Stimulated activated CD4-positive, alpha-beta T cell treated with anti-CD3 and anti-CD28 coated beads, Interleukin-1b, Interleukin-23, amount 100 ng/mL, for 1 hour (primary cell): ENCODE measurements at places on chromosomes 5 and 9.

DNA sequence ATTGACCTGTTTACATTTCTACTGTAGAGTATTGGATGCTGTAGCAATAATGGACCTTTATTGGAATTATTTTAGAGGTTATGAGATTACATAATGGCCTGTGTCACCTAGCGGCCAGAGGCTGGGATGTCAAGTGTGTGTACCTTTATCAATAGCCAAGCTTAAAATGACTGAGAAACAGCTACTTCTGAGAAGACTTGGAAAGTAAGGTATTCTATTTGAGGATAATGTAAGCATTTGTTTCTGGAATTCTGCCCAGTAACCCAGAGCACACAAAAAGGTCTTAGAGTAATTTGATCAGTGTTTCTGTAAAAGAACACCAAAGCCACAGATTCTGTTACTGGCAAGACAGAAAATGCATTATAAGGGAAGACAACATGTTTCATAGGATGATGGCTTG lies 116.8 kb downstream of the MACIR start:
- DNase-seq: no peak

DNA sequence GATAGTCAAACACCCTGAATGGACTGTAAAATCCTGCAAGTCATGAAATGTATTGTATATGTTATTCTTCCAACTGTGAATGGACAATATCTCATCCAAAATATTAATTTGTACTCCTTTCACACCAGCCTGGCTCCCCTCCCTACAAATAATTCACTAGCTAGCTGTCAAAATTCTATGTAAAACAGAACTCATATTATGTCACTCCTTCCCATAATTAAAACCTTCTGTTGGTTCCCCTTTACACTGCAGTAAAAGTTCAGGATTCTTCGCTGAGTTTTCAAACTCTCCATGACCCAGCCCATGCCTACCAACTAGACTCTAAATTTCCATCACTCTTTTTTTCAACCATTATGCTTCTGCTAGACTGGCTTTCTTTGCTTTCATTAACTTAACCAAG lies 857.1 kb downstream of the TAF11L14 start:
- DNase-seq: no peak

GRCh38 chr9:137619240-137620047 lies 639 bp downstream of the EHMT1 start:
- no peak for DNase-seq

- no peak for DNase-seq
Observed at GRCh38 chr5:94693043-94693822, 74.8 kb downstream of the SLF1 start.

DNA sequence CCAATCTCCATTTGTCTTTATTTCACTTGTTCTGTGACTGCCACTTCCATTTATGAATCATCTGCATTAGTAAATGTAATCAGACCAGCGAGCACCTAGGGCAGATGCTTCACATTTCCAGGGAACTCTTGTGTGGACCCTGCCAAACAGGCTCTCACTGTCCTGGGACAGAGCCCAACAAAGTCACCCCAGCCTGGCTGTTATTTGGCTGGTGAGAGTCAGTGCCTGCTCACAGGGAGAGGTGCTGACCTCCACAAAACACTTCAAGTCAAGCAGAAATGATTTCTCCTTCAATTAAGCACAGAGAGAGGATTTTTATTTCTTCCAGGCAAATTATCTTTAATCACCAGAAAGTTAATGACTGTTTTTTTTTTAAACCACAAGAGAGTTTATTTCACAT lies 568.0 kb downstream of the MTRR start:
- no peak for DNase-seq

GRCh38 chr9:87109231-87109631 lies 161.9 kb upstream of the GAS1 start:
- DNase-seq: no peak

DNA sequence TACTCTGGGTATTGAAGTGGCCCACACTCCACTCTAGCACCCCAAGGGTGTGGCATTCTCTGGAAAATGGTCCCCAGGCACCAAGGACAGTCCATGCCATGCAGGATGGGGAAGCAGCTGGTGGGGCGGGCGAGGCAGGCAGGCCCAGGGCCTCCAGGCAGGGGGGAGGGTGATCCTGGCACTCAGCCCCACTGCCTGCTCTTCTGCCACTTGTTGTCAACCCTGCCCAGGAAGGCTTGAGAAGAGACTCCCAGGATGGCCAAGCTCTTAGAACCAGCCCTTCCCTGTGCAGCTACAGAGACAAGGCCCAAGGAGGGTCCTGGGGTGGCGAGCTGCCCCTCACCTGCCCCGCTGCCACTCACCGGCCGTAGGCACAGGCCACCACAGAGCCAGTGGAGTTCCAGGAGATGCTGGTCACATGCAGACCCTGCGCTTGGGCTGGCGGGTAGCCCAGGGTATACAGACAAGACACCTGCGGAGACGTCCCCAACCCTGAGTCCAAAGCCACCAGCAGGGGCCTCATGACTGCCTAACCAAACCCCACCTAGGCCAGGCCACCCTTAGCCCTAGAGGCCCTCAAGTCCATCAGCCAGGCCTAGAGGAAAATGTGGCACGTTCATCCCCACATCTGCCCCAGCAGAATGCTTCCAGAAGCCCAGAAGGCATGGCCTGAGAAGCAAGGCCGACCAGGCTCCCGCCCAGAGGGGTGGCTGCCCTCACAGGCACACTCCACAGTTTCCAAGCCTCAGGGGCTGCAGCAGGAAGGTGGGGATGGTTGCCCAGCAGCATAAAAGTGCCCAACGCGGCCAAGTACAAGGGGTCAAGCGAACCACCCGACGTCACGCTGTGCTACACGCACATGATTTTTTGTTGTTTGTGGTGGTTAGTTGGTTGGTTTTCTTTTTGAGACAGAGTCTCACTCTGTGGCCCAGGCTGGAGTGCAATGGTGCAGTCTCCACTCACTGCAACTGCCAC lies 19.8 kb downstream of the DYNC2I2 start:
- no peak for DNase-seq

- no peak for DNase-seq
Observed at GRCh38 chr9:131442351-131442750, 48.5 kb downstream of the PRRC2B start.

DNA sequence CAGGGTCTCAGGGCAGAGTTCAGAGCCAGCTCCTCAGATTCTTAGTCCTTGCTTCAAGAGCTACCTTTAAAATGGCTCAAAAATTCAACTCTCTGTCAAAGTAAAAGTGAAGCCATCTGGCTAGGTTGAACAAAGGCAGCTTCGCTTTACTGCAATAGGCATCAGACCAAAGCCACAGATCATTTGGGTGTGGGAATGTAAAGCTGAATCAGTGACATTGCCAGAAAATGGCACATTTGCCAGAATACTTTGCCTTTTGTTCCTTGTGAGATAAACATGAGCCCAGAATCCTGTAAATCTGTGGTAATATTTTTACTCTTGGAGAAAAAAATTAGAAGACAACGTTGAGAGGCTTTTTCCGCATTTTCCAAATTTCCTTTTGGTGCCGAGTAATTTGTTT lies 210.5 kb downstream of the PALM2AKAP2 start:
- no peak for DNase-seq

- DNase-seq: no peak
Observed at GRCh38 chr5:57696825-57697570, 214.4 kb upstream of the ACTBL2 start.

GRCh38 chr9:135526089-135526729 lies 5.0 kb downstream of the LCN1 start:
- DNase-seq: no peak

DNA sequence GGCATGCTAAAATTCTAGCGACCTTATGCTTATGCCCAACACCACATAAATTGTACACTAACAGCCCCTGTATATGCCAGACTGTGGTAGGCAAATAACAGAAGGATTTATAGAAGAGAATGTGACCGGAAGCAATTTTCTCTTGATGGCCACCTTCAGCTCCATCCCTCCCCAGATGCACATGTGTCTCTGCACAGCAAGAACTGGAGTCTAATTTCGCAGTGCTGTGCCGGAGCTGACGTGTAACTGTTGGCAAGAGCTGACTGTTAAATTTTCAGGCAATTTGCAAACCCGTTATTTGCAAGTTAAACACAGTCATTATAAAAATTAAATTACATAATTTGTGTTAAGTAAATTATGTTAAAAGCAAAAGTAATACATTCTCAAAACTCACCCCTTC lies 48.4 kb downstream of the PCA3 start:
- DNase-seq: no peak

- DNase-seq: no peak
Observed at GRCh38 chr9:21001581-21001980, 29.9 kb downstream of the HACD4 start.

- no peak for DNase-seq
Observed at GRCh38 chr5:135442431-135443160, 4.6 kb downstream of the DCANP1 start.

DNA sequence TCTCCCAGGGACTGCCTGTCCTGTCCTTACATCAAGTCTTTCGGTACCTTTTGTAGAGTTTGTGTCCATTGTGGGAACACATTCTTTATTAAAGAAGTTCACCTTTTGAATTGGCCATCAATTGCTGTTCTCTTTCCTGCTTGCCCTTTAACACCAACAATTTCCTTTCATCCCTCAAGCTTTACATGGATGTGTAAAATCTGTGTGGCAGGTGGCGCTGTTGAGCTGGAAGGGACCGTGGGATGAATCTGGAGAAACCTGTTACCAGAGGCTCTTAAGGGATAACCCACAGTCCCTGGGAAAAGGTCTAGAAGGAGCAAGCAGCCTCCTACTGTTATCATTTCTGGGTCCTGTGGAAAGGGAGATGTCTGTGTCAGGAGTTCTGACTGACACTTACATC lies 7.9 kb upstream of the ZFP62 start:
- DNase-seq: no peak

- no peak for DNase-seq
Observed at GRCh38 chr9:131279863-131280570, 3.7 kb upstream of the FAM78A start.

GRCh38 chr9:133169102-133169501 lies 5.4 kb upstream of the GBGT1 start:
- no peak for DNase-seq
